ENCODE measurements at places on chromosomes 5 and 9.

DNA sequence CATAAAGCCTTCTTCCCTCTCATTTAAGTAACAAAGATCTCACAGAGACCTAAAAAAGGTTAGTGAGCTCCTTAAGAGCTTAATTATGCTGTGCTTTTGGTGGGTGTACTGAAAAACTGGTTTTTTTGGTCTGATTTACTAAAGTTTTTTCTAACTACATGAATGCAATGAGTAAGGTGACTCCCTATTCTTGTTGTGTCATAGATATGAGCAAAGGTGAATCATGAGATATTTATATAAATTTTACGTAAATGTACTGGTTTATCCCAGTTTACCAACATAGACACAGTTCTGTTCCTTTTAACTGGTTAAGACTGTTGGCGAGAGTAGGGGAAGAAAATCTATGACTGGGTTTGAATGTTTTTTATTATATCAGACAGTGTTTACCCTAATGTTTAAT, 250.5 kb downstream of the NR2F1-AS1 start:
- no peak for DNase-seq

GRCh38 chr9:116928884-116929283, 241.8 kb downstream of the TRIM32 start:
- no peak for DNase-seq

DNA sequence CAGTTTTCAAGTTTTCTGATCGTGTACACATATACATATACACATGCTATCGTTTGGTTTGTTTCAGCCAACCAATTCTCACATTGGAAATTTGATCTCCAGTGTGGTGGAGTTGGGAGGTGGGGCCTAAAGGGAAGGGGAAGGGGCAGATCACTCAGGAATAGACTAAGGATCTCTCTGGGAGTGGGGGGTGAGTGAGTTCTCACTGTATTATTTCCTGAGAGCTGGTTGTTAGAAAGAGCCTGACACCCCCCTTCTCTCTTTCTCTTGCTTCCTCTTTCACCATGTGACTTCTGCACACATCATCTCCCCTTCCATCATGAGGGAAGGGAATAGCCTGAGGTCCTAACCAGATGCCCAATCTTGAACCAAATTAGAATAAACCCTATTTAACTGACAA, 551.7 kb downstream of the MAT2B start:
- DNase-seq = no peak

- DNase-seq = no peak
Measured at GRCh38 chr5:165135565-165135964, 1630.1 kb downstream of the MAT2B start.

- no peak for DNase-seq
Measured at GRCh38 chr5:168227001-168227400, 64.4 kb upstream of the WWC1 start.

GRCh38 chr9:129334105-129334935, 156.3 kb upstream of the IER5L start:
- no peak for DNase-seq

- no peak for DNase-seq
Measured at GRCh38 chr5:125484742-125485641, 738.6 kb upstream of the ZNF608 start.

GRCh38 chr5:82349652-82350051, 71.5 kb upstream of the RPS23 start:
- no peak for DNase-seq

Data from T follicular helper cell (primary cell).